ENCODE measurements at places on chromosomes 4 and X. TPM values are rescaled to one million over a fixed set of nuclear protein-coding genes. Genes with fewer than 3 reads are reported as not detected.

The CT55 gene
- total RNA-seq, result not detected

The FREM3 gene
- not detected for total RNA-seq

The BEND2 gene
- total RNA-seq, result not detected

The SAT1 gene
- 131 TPM for total RNA-seq

The CT47B1 gene
- total RNA-seq, result not detected

The F9 gene
- total RNA-seq, result not detected

The HELQ gene
- 12.2 TPM for total RNA-seq

The OCRL gene
- total RNA-seq, result 37.0 TPM

The MSX1 gene
- total RNA-seq, result 5.3 TPM

The PLXNB3 gene
- 6.2 TPM for total RNA-seq

The P2RY4 gene
- not detected for total RNA-seq

The DMP1 gene
- total RNA-seq, result not detected

The ARX gene
- total RNA-seq, result not detected

Data from smooth muscle cell of the umbilical artery (primary cell).